Stimulated activated CD8-positive, alpha-beta memory T cell treated with anti-CD3 and anti-CD28 coated beads, Interleukin-15, amount 100 ng/mL, for 48 hours (primary cell): ENCODE measurements at places on chromosomes 6 and 20.
A peak's percentile ranks its signal among the peaks of the same experiment; 100 is the strongest.

DNA sequence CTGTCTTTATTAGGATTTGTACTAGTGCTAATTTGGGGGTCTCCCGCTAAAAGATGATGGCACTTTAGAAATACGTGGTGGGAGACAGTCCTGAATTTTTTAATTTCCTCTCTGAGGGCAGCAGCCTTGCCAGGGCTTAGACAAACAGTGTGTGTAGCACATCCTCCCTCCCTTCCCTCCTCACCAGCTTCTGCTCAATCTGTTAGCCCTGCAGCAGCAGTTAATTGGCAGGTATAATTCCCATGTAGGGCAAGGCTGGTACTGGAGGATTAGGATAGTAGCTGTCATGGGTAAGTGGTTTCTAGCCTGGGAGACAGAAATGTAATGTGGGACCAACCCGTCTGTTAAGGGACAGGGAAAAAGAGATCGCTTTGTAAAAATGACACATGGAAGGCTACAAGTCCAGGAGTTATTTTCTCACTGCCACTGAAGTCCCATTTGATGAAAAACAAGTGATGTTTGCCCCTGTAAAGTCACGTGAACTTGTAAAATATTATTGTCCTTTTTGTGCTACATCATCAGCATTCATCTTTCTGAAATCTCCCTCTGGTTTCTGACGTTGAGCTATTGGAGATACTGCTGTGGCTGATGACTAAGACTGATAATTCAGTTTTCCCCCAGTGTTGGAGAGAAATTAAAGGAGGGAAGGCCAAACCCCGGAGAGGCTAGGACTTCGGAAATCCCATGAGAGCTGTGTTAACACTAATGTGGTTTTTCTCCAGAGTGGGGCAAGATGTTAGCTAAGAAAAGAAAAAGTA, 40.6 kb downstream of the CTNNBL1 start:
- DNase-seq: peak; percentile 4

DNA sequence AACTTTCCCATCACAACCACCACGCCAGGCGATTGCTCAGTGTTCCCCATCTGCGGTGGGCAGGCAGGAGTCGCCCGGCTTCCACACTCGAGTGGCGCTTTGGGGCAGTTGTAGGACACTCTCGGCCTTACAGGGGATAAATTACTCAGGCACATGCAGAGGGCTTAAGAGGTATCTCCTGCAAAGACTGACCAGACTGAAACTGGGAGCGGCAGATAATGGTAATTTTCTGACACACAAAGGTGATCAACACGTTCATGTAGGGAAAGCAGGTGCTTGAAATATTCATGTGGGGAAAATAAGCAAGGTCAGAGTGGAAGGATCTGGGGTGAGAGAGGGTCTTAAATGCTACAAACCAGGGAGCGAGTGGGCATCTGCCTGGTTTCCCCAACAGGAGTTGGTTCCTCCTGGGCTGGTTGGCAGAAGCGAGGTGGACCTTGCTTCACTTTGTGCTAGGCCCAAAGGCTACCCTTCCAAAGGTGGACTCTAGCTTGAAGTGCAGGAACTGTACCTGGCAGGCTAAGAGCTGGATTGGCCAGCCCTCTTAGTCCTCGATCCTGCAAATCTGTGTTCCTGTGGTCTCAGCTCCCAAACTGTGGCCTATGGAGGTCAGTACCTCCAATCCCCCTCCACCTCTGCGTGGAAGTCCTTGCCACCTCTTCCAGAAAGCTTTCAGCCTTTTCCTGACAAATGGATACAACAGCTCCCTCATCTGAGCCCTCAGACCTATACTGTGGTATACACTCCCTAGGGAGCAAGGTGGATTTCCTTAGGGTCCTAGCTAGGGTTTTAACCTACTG, 16.7 kb downstream of the PLAGL2 start:
- DNase-seq: no peak

GRCh38 chr20:49891476-49892110, 23.7 kb downstream of the SPATA2 start:
- no peak for DNase-seq

- no peak for DNase-seq
Measured at GRCh38 chr6:47187893-47188587, 121.7 kb downstream of the TNFRSF21 start.

- DNase-seq: peak; percentile 59
Measured at GRCh38 chr6:27668442-27669294, 195.8 kb upstream of the ZNF184 start.

- no peak for DNase-seq
Measured at GRCh38 chr6:3471286-3471685, 14.4 kb upstream of the SLC22A23 start.

DNA sequence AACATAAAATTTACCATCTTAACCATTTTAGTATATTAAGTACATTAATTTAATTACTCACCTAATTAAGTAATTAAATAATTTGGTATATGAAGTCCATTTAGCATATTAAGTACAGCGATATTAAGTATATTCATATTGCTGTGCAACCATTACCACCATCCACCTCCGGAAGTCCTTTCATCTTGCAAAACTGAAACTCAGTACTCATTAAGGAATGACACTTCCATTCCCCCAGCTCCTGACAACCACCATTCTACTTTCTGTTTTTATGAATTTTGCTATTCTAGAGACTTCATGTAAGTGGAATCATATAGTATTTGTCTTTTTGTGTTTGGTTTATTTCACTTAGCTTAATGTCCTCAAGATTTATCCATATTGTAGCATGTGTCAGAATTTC, 61.1 kb upstream of the GTSF1L start:
- no peak for DNase-seq

DNA sequence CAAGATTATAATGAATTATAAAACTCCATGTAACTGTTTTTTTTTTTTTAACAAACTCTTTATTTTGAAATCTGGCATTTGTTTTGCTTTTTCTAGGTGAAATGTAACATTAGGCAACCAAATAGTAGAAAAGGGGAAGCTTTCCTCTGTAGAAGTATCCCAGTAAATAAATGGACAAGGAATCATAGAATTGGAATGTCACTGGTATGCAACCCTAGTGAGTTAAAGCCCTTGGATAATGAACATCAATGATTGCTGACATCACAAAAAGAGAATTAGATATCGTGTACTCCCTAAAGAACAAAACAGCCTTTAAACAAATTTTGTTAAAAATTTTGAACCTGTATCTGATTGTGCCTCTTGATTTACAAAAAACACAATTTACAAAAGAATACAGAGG, 93.9 kb upstream of the OGFRL1 start:
- DNase-seq: no peak

DNA sequence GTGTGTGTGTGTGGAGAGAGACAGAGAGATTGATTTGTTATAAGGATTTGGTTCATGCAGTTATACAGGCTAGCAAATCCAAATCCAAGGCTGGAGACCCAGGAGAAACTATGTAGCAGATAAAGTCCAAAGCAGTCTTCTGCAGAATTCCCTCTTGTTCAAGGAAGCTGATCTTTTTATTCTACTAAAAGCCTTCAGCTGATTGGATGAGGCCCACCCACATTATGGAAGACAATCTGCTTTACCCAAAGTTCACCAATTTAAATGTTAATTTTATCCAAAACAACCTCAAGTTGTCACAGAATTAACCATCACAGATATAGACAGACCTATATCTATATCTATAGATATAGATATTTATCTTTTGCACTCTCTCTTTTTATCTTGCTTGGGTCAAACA, 67.0 kb downstream of the TPBG start:
- DNase-seq: no peak

DNA sequence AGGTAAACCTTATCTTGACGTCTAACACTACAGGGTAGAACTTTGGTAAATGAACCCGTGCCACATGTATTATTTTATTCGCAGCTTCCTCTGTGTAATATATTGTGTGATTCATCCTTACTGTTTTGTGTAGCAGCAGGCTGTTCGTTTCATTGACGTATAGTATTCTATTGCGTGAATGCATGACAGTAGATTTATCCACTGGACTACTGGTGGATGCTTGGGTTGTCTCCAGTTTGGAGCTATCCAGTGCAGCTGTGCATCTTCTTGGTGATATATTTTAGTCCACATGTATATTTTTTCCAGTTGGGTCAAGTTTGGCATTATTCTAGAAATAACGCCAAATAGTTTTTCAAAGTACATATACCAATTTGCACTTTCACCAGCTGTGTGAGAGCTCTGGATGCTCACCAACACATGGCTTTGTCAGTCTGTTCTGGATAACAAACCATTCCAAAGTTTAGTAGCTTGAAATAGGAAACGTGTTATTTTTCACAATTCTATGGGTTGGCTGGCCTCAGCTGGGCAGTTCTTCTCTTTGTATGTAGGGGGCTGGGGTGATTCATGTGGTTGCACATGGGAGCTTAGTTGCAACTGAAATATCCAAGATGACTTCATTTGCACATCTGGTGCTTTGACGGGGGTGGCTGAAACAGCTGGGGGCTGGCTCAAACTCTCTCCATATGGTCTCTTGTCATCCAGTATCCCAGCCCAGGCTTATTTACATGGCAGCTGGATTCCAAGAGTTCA, 9.3 kb downstream of the ECT2L start:
- DNase-seq: no peak

DNA sequence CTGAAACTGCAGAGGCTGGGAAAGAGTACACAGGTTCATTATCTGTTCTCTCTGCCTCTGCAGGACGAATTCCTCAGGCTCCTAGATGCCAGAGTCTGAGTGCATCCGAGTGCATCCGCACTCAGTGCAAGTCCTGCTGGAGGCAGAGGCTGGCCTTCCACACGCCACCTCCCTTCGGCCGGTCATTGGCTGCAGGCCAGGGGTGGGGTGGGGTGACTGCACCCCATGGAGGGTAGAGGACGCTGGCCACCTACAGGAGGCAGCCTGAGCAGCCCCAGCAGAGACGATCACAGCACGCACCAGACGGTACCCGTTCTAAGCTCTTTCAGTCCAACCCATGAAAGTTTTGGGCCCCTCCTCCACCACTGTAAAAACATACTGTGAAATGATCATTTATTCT, 11.7 kb downstream of the SFT2D1 start:
- DNase-seq: no peak

DNA sequence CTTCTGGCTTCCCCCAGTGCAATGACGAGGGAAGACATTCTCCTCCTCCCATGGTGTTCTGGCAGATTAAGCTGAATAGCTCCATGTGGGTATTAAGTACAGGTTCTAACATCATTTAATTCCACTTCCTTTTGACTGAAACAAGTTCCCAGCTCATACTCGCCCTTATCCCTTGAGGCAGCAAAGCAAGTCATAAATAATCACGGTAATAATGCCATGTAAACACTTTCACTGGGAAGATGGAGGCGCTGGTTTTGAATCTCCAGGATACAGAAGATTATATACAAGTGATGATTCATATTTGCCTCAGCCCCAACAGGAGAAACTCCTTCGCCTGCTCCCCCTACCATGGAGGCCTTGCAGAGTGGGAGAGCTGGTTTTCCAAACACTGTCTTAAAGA, 141.3 kb downstream of the PXDC1 start:
- no peak for DNase-seq

- no peak for DNase-seq
Measured at GRCh38 chr20:61556111-61556510, 304.1 kb downstream of the CDH4 start.

- no peak for DNase-seq
Measured at GRCh38 chr6:135831016-135831415, 20.5 kb upstream of the PDE7B start.

DNA sequence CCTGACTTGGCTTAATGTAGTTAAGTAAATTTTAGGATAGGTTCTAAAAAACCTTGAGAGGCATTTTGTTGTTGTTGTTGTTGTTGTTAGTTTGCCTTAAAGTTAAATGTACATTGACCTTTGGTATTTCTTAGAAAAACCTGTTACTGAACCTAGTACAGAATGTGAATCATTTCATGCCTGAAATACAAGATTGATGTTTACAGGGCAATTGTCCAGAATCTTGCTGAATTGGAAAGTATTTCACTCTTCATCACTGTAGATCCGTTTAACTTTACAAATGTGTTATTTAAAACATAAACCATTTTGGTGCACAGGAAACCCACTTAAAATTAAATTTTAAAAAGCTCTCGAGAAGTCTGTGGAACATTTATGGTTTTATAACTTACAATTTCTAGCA, 75.0 kb downstream of the CEP57L1 start:
- DNase-seq: no peak

- DNase-seq: no peak
Measured at GRCh38 chr20:6993511-6993910, 226.0 kb downstream of the BMP2 start.

DNA sequence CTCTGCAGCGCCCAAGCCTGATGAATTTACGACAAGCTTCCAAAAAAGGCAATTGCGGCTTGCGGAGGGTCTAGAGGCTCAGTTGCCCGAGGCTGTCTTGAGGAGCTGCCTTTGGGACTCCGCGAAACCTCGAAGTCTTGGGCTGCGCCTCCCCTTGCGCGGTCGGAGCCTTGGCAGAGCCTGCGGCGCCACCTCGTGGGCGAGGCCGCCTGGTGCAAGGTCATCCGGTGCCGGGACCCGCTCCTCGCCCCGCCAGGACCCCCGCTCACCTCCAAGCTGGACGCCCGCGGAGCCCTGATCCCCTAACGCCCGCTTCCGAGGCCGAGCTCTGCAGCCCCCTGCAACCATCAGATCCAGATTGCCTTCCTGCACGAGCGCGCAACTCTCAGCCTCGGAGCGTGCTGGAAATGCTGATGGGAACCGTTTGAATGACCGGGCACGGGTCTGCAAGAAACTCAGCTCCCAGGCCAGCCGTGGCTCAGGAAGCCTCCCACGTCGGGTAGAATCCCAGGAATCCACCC, 14.9 kb upstream of the FAM210B start:
- DNase-seq: peak; percentile 21

GRCh38 chr6:28948782-28949486, 25.1 kb upstream of the TRIM27 start:
- DNase-seq: no peak

DNA sequence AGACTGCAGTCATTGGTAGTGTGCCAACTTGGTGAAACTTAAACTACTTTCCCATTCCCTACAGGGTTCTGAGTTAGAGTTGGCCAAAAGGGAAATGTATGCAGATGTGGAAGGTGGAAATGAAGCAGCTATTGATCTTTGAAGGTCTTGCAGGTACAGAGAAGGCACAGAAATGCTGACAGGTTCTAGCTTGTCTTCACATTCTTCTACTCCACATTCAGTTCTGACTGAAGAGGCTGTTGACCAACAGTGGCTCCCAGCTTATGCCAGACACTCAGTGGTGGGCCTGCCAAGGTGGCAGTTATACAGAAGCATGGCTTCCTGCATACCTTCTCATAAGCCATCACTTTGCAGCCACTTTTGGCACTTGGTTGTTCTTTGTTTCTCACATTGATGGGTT, 423.9 kb downstream of the CDC5L start:
- DNase-seq: no peak

DNA sequence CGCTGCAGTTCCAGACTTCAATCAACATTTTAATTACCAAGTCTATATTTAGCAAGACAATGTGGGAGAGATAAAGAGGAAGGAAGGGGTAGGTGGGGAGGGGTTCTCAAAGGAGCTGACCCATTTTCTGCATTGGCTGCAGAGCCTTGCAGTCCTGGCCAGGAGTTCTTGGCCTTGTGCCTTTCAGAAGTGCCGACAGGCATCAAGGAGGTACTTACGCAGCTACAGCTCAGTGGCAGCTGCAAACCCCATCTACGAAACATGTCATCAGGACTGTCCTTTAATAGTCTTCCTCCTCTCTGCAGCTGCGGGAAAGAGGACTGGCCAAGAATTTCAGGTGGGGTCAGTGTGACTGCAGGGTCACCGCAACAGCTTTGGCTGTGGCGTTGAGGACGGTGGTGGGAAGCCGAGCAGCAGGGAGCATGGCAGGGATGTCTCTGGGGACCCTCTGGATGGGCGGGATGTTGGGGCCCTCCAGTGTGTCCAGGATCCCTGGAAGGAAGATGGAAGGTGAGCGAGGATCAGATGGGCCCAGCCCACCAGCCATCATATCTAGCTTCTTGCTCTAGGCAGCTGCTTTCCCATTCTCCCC, 1.8 kb upstream of the LRRC73 start:
- DNase-seq: no peak
